Suppressor macrophage treated with lipopolysaccharide for 1 hour (primary cell): ENCODE measurements at places on chromosomes 1 and 21.

- DNase-seq, result no peak
Measured at GRCh38 chr1:35603941-35604340, 30.8 kb downstream of the TFAP2E start.

DNA sequence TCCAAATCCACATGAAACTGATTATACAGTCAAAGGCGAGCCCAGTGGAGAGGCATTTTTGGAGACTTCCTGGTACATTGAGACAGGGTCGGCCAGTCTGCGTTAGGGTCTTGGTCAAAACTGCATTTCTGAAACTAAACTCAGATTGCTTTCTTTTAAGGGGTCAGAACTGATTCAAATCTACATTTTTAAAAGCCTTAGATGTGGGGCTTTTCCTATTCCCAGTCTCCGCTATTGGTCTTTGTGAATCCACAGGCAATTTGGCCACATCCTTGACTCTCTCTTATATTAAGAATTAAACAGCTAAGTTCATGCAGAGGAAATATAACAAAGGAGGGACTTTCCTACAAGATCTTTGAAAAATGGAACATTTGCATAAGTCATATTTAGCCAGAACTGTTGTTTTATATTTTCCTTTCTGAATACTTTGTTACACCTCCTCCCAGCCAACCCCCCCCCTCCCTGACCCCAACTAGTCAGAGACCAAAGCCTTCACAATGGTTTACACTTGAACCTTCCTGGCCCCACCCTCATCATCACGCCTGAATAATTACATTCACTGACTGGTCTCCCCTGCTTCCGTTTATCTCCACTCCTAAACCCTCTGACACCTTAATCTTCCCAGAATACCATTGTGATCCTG, 30.9 kb downstream of the SELL start:
- no peak for DNase-seq

DNA sequence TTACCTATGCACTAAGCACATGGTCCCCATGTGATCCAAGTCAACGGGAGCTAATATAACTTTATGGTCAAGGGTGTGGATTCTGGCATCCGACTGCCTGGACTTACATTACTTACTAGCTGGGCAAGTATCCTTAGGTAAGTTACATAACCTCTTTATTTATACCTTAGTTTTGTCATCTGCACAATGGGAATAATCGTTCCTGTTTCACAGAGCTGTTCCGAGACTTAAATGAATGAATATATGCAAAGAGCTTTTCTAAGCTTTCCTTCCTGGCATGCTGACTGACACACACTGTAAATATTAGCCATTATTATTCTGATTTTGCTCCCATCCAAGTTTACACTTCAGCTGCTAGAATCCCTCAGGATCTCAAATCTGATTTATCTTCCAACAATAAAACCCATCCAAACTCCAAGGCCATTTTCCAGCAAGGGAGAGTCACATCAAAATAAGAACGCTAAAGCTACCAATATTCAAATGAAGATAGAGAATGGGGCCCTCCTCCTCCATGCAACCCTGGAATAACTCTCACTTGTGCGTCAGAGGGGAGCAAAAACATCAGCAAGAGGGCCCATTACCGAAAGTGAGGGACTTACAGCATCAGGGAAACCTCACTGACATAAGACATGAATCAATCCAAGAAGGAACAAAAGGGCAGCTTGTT, 115.6 kb upstream of the KAZN start:
- no peak for DNase-seq

- DNase-seq, result no peak
Measured at GRCh38 chr1:160542303-160542945, 19.4 kb upstream of the SLAMF6 start.

DNA sequence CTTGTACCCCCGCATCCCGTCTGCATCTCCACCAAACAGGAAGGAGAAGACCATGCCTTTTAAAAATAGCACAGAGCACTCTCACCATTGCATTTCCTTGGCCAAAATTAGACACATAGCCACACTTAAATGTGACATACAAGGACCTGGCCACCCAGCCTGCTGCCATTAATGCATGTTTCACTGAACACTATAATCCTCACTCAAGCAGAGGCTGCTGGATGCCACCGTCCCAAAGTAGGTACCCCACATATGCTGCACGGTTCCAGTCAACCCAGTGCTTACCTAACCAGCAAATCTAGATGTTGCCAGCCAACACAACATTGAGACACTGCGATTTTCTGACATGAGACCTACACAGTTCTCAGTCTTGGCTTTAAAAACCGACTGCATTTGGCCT, 107.7 kb downstream of the ADSS2 start:
- DNase-seq, result no peak

GRCh38 chr1:165235155-165235776, 121.2 kb downstream of the LMX1A start:
- no peak for DNase-seq

DNA sequence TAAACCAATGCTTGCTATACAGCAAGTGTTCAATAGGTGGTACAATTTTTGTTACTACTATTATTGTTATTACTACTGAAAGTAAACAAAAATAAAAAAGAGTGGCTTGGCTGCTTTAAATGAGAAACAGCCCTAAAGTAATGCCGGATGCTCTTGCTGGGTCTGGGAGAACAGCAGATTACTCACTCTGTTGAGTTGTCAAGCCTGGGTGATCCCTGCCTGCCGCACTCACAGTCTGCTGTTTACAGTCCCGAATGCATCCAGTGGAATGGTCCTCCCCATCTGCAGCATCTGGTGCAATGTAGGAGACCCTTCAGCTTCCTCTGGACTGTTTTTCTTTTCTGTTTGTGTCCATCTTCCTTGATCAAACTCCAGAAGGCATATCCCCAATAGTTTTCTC, 102.7 kb upstream of the IVNS1ABP start:
- DNase-seq, result no peak

DNA sequence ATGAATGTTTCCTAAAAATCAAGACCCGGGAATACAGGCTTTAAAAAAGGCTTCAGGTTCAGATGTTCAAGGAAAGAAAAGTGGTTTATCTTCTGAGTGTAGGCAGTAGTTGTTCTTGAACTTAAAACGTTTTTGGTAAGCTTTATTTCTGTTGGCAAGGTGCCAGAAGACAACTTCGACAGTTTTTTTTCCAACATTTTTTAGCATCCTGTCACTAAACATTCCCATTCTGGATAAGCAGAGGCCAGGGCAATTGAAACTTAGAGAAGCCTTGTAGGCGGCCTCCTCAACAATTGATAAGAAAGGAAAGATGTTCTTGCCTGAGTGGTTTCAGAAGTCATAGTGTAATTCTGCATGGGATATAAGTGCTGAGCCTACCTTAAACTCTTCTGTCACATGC, 66.7 kb downstream of the PATJ start:
- DNase-seq, result no peak
